ENCODE measurements at places on chromosomes 6 and 20. TPM values are rescaled to one million over a fixed set of nuclear protein-coding genes. Genes with fewer than 3 reads are reported as not detected.

Gene KHDRBS2
- total RNA-seq = not detected

Gene PPIL6
- total RNA-seq = 0.57 TPM

Gene SUMO4
- total RNA-seq = 2.4 TPM

Gene DACT2
- not detected for total RNA-seq

Gene TRIM15
- total RNA-seq = not detected

Gene HTR1B
- 31.8 TPM for total RNA-seq

Data from vein endothelial cell (primary cell).